Activated CD4-positive, alpha-beta T cell treated with anti-CD3 and anti-CD28 coated beads, Interleukin-2, amount 10 ng/mL, durations not matched to agents 24 days and 14 days (primary cell): ENCODE measurements at places on chromosomes 4 and X.

GRCh38 chr4:14749910-14750309 is 252.4 kb upstream of the CPEB2 start:
- peak; percentile 60 for DNase-seq

DNA sequence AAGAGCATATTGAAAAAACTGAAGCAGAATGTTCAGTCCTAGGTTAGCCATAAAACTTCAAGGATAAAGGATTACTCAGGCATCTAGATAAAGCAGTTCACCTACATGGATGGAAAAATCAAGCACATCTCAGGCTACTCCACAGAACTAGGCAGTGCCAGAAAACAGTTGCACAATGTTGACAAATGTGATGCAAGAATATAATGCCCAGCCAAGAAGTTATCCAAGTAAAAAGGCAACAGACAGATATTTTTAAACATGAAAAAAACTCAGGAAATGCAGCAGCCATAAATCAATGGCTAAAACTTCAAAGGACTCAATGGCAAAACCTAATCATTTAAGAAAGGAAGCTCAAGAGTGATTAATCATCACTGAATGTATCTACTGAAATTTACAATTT is 456.0 kb upstream of the FAM241A start:
- no peak for DNase-seq

GRCh38 chrX:39301036-39301435 is 499.8 kb downstream of the MID1IP1 start:
- no peak for DNase-seq

- no peak for DNase-seq
Observed at GRCh38 chrX:120335289-120335688, 24.0 kb upstream of the TMEM255A start.

- no peak for DNase-seq
Observed at GRCh38 chr4:185665655-185666054, 130.3 kb upstream of the PDLIM3 start.

DNA sequence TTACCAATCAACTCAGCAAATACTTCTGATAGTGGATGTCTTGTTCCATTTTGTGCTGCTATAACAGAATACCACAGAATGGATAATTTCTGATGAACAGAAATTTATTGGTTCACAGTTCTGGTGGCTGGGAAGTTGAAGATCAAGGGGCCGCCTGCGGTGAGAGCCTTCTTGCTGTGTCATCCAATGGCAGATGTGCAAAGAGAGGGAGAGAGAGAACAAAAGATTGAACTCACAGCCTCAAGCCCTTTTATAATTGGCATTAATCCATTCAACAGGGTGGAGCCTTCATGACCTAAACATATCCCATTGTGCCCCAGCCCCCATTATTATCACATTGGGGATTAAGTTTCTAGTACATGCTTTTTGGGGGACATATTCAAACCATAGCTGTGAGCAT is 86.1 kb downstream of the ADGRG4 start:
- DNase-seq: no peak

DNA sequence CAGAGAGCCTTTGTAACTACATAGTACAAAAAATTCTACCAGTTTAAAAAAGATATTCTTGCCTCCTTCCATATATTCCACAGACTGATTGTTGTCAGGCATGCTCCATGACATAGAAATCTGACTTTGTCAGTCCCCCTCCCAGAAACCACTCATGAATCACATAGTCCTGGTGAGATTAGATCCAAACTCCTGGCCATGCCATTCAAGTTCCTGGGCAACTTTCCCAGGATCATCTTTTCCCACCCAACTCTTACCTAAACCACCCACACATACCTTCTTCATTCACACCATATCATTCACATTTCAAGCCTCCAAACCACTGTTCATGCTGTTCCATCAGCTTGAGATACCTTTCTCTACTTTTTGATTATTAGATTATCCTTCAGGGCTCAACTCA is 46.4 kb downstream of the SLC16A2 start:
- DNase-seq: no peak

- DNase-seq: no peak
Observed at GRCh38 chr4:19254486-19254885, 997.2 kb upstream of the SLIT2 start.

DNA sequence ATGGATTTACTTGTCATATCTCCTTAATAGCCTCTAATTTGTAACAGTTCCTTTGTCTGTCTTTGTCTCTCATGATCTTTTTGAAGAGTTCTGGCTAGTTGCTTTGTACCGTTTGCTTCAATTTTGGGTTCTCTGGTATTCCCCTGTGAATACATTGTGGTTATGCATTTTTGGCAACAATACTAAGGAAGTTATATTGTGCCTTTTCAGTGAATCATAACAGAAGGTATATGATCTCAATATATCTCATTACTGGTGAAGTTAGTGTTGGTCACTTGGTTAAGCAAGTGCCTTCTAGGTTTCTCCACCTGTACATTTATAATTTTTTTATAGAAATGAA is 48.6 kb downstream of the DCLK2 start:
- DNase-seq: no peak

DNA sequence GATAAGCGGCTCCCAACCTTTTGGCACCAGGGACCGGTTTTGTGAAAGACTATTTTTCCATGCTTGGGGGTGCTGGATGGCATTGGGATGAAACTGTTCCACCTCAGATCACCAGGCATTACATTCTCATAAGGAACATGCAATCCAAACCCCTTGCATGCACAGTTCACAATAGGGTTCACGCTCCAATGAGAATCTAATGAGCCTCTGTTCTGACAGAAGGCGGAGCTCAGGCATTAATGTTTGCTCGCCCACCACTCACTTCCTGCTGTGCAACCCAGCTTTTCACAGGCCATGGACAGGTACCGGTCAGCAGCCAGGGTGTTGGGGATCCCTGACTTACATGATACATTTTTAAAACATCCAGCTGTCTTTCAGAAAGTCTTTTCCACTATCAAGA is 187.3 kb downstream of the SLC39A8 start:
- no peak for DNase-seq

- DNase-seq: no peak
Observed at GRCh38 chr4:171288816-171289432, 524.3 kb upstream of the GALNTL6 start.

DNA sequence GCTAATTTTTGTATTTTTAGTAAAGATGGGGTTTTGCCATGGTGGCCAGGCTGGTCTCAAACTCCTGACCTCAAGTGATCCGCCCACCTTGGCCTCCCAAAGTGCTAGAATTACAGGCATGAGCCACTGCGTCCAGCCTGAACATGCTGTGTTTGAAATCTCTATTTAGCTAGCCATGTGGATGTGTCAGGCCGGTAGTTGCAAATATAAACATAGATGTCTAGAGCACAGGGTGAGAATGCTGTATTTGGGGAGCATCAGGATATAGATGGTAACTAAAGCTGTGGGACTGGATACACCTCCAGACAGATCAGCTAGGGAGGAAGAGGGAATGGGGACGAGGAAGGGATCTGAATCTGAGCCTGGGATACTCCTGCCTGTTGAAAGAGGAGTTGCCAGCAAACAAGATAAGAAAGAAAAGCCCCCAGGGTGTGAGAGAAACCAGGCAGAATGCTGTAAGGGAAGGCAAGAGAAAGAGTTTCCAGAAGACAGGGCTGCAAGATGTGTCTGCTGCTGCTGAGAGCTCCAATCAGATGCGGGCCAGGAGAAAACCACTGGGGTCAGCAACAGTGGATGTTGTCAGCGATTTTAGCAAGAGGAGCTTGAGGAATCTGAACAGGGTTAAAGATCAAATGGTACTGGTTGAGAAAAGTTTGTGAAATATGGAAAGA is 177.4 kb downstream of the PALLD start:
- DNase-seq: no peak

GRCh38 chr4:7291372-7292114 is 99.2 kb downstream of the SORCS2 start:
- no peak for DNase-seq

DNA sequence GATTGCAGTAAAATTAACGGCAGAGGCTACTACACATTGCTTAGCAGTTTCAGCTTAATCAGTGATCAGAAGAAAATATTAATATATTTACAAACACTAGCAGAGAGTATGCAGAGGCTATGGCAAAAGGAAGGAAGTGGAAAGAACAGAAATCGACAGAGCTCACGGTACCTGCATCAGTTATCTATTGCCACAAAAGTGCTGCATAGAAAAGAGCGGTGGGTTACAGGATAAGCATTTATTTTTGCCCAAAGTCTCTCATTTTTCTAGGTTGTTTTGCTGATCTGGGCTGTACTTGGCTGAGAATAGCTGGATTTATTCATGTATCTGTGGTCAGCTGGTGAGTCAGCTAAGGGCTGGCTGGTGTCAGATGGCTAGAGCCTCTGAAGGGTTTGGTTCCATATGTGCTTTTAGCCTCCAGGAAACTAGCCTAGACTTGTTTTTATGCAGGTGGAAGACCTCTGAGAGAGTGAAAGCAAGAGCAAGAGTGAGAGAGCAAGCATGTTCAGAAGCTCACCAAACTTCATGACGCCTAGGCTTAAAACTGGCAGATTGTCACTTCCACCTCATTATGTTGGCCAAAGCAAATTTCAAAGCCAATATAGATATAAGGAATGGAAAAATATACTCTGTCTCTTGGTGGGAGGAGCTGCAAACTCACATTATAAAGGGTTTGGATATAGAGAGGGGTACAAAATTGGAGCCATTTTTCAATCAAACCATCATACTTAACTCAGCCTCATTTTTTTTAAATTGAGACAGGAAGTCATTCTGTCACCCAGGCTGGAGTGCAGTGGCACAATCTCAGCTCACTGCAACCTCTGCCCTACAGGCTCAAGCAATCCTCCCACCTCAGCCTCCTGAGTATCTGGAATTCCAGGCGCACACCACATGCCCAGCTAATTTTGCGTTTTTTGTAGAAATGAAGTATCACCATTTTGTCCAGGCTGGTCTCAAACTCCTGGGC is 153.2 kb upstream of the RPL34 start:
- peak; percentile 83 for DNase-seq

DNA sequence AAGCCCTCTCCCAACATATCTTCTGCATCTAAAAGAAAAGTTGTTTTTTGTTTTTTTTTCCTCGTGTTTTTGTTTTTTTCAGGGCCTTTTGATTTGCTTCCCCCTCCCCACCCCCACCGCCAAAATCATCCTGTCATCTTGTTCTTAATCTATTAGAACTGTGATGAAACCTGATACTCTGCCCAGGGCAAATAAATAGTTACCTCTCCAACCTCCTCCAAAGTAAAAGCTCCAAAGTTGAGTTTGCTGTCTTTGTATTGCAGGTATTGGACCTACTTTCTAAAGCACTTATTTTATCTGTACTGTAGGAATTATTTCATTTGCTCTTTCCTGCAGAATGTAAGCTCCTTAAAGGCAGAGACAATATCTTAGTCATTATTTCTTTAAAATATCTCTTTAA is 172.9 kb downstream of the SOWAHB start:
- DNase-seq: no peak
